ENCODE measurements at places on chromosomes 6 and 20. TPM values are rescaled to one million over a fixed set of nuclear protein-coding genes. Genes with fewer than 3 reads are reported as not detected.

PRDM13 gene
- not detected for polyA plus RNA-seq

NR2E1 gene
- not detected for polyA plus RNA-seq

EYS gene
- 0.59 TPM for polyA plus RNA-seq

MAS1 gene
- 0.25 TPM for polyA plus RNA-seq

SPTLC3 gene
- 1.5 TPM for polyA plus RNA-seq

BPI gene
- 0.52 TPM for polyA plus RNA-seq

RBM24 gene
- polyA plus RNA-seq: 380 TPM

HLA-DMB gene
- 11.5 TPM for polyA plus RNA-seq

NINL gene
- 19.4 TPM for polyA plus RNA-seq

C6orf58 gene
- 1.0 TPM for polyA plus RNA-seq

GCNT2 gene
- polyA plus RNA-seq: 2.5 TPM

HTR1E gene
- polyA plus RNA-seq: not detected

GNAS-AS1 gene
- polyA plus RNA-seq: 2.5 TPM

SLC4A11 gene
- 2.3 TPM for polyA plus RNA-seq

CRISP2 gene
- not detected for polyA plus RNA-seq

FHL5 gene
- 1.1 TPM for polyA plus RNA-seq

GSTA1 gene
- polyA plus RNA-seq: not detected

LY6G5B gene
- polyA plus RNA-seq: 11.7 TPM

VIP gene
- polyA plus RNA-seq: 1.4 TPM

SPATS1 gene
- not detected for polyA plus RNA-seq

LTV1 gene
- 34.6 TPM for polyA plus RNA-seq

BMP2 gene
- 2.6 TPM for polyA plus RNA-seq

SLC2A10 gene
- polyA plus RNA-seq: 16.6 TPM

EDN1 gene
- polyA plus RNA-seq: 2.0 TPM

LGSN gene
- polyA plus RNA-seq: not detected

OR2B6 gene
- polyA plus RNA-seq: not detected

BMP5 gene
- 9.0 TPM for polyA plus RNA-seq

HRH3 gene
- 2.2 TPM for polyA plus RNA-seq

APCDD1L gene
- 5.4 TPM for polyA plus RNA-seq

RARS2 gene
- 39.7 TPM for polyA plus RNA-seq

HACE1 gene
- polyA plus RNA-seq: 9.4 TPM

RREB1 gene
- polyA plus RNA-seq: 26.9 TPM

STMND1 gene
- polyA plus RNA-seq: not detected

OLIG3 gene
- not detected for polyA plus RNA-seq

SCGN gene
- polyA plus RNA-seq: 0.18 TPM

FRK gene
- polyA plus RNA-seq: 0.32 TPM

BAG2 gene
- 8.8 TPM for polyA plus RNA-seq

KHDRBS2 gene
- polyA plus RNA-seq: not detected

PTPRA gene
- 41.9 TPM for polyA plus RNA-seq

NRN1 gene
- polyA plus RNA-seq: 24.7 TPM

CLDN20 gene
- 0.54 TPM for polyA plus RNA-seq

OPN5 gene
- 0.32 TPM for polyA plus RNA-seq

SSTR4 gene
- not detected for polyA plus RNA-seq

THEMIS gene
- not detected for polyA plus RNA-seq

LINC00237 gene
- not detected for polyA plus RNA-seq

DLK2 gene
- polyA plus RNA-seq: 1.9 TPM

ZFP57 gene
- polyA plus RNA-seq: not detected

ANKRD66 gene
- polyA plus RNA-seq: 0.61 TPM

TEAD3 gene
- polyA plus RNA-seq: 74.7 TPM

PCSK2 gene
- polyA plus RNA-seq: 0.71 TPM

APOM gene
- 3.3 TPM for polyA plus RNA-seq

RBPJL gene
- polyA plus RNA-seq: not detected

ZC3H12D gene
- polyA plus RNA-seq: 0.46 TPM

OSBPL2 gene
- polyA plus RNA-seq: 30.3 TPM

SLC17A1 gene
- not detected for polyA plus RNA-seq
